ENCODE measurements at places on chromosomes 4 and X.

GRCh38 chr4:4443821-4444220 lies 56.9 kb downstream of the NSG1 start:
- peak; percentile 66 for DNase-seq

GRCh38 chr4:4857001-4857808 lies 2.3 kb upstream of the MSX1 start:
- no peak for DNase-seq

DNA sequence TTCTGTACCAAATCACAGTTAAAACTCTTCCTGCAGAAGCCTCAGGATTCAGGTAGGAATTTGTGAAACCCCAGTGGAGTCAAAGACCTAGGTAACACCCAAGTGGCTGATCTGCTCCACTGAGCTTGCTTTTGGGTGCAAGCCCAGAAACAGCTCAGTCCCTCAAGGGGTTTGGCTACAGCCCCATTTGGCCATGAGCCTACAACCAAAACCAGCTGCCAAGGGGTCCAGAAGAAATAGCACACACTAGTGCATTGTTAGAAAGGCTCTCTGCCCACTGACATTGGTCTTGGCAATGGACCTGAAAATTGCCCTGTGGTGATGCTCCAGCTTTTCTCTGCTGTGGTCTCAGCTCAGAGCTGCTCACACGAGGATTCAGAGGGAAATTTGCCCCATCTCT lies 577.4 kb upstream of the INTU start:
- no peak for DNase-seq

GRCh38 chrX:2592279-2592678 lies 91.5 kb upstream of the DHRSX start:
- peak; percentile 70 for DNase-seq

DNA sequence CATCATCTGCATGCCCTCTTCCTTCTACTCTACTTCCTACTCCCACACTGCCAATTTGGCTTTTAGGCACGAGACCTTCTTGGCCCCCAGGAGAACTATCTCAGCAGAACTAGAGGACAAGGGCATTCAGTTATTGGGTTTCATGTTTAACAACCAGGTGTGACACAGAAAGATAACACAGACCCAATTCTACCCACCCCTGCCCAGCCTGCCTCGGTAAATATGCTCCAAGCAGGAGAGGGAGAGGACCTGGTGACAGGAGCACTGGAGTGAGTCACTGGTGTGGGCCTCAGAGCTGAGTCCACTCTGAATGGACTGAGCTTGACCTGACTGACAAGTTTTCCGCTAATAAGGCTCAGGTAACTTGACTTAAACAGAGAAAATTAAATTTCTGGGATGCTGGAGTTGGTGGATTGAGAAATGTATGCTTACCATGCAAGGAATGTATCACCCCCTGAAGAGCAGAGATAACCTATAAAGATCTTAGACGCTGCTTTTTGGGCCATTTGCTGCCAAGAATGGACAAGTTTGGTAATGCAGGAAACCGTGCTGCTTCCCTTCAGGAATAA lies 52.5 kb downstream of the CASP3 start:
- DNase-seq, result peak; percentile 50

DNA sequence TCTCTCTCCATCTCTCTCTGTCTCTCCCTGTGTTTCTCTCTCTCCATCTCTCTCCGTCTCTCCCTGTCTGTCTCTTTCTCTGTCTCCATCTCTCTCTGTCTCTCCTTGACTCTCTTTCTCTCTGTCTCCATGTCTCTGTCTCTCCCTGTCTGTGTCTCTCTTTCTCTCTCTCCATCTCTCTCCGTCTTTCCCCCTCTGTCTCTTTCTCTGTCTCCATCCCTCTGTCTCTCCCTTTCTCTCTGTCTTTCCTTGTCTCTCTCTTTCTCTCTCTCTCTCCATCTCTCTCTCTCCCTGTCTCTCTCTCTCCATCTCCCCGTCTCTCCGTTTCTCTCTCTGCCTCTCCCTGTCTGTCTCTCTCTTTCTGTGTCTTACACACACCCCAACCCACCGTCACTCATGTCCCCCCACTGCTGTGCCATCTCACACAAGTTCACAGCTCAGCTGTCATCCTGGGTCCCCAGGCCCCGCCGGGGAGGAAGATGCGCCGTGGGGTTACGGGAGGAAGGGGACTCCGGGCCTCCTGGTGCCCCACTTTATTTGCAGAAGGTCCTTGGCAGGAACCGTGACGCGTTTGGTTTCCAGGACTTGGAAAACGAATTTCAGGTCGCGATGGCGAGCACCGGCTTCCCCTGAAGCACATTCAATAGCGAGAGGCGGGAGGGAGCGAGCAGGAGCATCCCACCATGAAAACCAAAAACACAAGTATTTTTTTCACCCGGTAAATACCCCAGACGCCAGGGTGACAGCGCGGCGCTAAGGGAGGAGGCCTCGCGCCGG lies 1.2 kb upstream of the SHOX start:
- DNase-seq, result no peak

DNA sequence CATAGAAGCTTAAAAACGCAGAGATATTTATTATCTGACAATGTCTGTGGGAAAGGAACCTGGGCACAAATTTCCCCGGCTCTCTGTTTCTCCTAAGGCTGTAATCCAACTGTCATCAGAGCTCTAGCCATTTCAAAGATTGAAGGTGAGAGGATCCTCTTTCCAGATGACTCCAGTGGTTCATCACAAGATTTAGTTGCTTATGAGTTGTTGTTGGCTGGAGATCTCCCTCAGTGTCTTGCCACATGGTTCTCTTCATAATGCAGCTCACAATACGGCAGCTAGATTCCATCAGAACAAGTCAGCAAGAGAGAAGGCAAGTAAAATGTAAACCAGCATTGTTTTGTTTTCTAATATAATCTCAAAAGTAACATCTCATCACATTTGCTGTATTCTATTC lies 369.4 kb downstream of the GASK1B start:
- DNase-seq, result no peak

DNA sequence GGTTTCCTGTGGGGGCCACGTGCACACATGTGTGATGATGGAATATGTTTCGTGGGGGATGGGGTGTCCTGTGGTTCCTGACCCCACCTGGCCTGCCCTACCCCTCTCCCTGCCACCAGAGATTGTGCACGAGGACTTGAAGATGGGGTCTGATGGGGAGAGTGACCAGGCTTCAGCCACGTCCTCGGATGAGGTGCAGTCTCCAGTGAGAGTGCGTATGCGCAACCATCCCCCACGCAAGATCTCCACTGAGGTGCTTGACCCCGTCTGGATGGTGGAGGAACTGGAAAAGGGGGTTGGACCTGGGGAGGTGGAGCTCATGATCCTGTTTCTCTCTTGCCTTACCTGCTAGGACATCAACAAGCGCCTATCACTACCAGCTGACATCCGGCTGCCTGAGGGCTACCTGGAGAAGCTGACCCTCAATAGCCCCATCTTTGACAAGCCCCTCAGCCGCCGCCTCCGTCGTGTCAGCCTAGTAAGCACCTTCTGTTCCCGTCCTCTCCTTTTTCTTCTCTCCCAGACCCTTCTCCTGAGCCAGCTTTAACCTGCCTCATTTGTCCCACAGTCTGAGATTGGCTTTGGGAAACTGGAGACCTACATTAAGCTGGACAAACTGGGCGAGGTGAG lies 5.9 kb downstream of the CDK16 start:
- no peak for DNase-seq

GRCh38 chr4:25144870-25145481 lies 15.3 kb downstream of the SEPSECS start:
- DNase-seq, result peak; percentile 66

DNA sequence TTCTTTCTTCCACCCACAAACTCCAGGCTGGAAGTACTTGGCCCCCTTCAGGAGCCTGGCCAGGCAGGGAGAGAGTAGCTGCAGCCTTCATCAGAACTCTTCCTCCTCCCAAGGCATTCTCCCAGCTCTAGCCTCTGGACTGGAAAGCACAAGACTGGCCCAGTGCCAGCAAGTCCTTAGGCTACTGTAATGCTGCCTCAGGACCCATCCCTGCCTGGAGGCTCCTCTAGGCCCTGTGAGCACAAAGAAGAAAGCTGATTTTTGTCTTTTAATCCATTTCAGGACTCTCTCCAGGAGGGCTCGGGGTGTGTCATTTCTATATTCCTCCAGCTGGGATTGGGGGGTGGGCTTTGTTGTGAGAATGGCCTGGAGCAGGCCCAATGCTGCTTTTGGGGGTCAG lies 10.8 kb downstream of the AWAT2 start:
- no peak for DNase-seq

DNA sequence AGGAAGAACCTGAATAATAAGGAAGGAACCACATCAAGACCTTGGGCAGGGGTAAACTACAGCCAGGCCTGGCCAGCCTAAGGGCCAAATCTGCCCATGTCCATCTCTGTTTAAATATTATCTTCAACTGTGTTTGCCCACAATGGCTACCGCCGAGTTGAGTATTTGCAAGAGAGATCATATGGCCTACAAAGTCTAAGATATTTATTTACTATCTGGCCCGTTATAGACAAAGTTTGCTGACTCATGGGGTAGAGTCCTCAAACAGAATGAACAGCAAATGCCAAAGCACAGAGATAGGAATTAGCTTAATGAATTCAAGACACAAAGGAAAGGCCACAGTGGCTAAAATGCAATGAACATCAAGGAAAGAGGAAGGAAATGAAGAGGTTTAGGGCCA lies 44.8 kb downstream of the RPS6KA3 start:
- no peak for DNase-seq

- DNase-seq, result no peak
These were observed 46.9 kb upstream of the STIM2 start for GRCh38 chr4:26813698-26814097.

GRCh38 chr4:106529348-106530023 lies 160.9 kb upstream of the GIMD1 start:
- no peak for DNase-seq

All from trophoblast cell (in vitro differentiated cells and primary cell).